ENCODE measurements at places on chromosomes 6 and 20.

- DNase-seq = no peak
These were observed 20.4 kb downstream of the MTO1 start for GRCh38 chr6:73481969-73482368.

DNA sequence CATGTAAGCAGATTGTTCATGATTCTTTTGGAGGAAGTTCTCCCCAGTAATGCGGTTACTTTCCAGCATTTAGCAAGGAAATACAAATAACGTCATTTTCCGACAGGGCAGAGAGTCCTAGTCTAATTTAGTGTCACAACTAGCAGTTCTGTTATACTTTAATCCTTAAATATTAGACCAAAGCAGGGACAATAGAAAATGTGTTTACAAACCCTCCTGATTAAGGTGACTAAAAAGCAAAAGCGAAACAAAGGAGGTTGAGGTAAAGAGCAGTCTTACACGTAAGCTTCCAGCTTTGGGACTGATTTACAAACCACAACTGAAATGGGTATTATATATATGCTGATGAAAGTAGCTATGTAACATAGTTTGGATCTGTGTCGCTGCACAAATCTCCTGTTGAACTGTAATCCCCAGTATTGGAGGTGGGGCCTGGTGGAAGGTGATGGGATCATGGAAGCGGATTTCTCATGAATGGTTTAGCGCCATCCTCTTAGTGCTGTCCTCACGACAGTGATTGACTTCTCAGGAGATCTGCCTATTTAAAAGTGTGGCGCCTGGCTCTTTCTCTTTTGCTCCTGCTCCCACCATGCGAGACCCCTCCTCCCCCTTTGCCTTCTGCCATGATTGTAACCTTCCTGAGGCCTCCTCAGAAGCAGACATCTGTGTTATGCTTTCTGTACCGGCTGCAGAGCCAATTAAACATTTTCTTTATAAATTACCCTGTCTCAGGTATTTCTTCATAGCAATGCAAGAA is 81.9 kb downstream of the PLCB1 start:
- DNase-seq = no peak

DNA sequence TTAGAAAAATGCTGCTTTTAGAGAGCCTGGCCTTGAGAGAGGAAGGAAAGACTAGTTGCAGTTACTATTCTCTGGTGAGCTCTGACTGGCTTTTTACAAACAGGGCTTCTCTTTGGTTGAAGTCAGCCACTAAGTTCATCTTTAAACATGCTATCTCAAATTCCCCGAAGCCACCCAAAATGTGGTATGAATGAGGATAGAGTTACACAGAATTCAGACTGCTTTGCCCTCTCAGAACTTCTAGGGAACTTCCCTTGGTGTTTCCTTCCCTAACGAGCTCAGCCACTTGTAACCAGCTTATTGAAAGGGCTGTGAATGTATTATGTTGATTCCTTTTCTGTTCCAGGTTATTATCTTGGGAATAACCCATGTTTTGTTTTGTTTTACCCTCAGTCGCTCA is 73.5 kb downstream of the EFHC1 start:
- no peak for DNase-seq

- no peak for DNase-seq
These were observed 266.9 kb upstream of the CITED2 start for GRCh38 chr6:139641376-139641775.

DNA sequence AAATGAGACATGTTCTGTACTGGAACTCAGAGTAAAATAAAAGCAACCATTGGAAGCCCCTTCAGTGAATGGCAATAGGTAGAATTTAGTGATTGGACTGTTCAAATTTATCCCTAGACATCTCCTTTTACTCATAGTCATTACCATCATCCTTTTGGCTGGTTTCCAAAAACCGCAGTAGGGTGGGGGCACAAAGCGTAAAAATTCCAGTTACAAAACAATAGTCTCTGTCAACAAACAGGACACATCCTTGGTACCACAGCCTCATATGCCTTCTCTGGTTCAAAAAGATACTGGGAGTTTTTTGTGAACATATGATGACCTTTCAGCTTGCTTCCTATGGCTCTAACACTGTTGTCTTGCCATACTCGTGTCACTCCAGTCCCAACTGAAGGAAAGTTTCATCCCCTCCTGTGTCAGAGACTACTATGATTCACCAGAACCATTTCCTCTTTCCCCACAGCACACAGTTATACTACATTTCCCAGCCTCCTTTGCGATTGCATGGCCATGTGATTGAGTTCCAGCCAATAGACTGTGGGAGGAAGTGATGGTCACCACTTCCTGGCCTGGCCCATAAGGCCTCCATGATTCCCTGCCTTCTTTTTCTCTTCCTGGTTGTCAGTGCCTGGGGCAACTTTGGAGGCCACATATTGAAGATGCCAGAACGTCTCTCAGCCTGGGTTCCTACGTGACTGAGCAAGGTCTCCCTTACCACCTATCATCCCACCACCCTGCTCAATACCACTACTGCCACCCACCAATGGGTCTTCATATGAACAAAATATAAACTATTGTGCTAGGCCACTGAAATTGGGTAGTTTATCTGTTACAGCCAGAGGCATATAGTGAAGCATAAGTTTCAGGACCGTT is 162.4 kb downstream of the ID4 start:
- peak; percentile 52 for DNase-seq

GRCh38 chr6:46353528-46353927 is 137.7 kb downstream of the RCAN2 start:
- DNase-seq = no peak

- no peak for DNase-seq
These were observed 45.7 kb downstream of the TAF4 start for GRCh38 chr20:62019881-62020492.

DNA sequence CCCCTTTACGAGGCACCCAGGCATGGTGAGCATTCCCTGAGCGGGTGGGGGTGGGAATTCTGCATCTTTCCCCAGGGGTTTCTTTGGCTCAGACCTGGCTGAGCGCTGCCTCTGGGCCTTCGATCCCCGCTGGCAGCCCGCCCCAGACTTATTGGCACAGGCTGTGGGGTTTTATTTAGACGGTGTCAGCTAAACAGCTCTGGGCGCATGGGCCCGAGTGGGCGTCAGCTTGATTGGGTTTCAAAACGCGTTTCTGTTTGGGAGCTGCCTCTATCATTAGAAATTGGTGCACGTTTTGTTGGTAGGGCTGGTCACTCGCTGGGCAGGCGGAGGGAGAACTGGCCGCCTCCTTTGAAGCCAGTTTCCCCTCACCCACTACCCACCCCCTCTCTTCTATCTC is 21.0 kb downstream of the PMEPA1 start:
- DNase-seq = no peak

DNA sequence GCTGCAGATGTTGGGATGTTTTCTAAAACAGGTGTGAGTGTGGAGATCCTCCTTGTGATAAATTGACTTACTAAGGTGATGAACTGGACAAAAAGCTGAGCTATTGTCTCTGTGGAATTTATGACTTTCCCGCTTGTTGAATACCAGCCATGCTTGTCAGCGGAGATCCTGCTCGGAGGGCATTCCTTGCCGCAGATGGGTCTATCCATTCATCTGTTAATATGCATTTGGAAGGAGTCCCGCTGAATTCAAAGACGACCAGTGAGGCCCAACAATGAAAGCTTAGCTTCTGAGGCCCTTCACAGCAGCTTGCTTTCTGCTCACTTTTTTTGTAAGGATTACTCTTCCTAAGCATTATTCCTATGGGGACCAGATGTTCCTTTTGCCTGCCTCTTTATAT is 124.9 kb downstream of the TIAM2 start:
- no peak for DNase-seq

DNA sequence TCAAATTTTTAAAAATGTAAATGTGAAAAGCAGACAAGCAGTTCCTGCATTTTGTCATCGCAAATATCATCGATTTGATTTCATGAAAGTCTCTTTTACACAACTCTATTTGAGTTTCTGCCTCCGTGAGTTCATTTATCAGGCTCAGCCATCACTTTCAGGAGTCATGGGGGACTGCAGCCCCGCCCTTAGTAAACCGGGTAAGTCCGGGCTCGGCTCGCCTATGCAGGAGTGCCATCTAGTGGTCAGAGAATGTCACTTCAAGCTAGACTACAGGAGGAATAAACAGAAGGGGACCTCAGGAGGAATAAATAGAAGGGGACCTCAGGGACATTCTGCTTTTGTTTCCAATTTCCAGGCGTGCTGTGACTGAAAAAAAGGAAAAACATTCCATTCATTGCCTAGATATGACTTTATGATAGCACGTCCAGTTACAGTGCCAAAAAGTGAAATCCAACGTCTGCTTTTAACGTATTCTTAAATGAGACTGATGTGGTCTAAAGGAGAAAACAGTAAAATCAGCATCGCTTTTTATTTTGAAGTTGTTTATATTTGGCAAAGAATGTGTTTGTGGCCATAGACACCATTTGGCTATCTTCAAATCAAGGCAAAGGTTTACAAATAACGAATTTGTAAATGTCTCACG is 333.9 kb downstream of the HACE1 start:
- peak; percentile 12 for DNase-seq

All from T1000 (cell line).